Calu3 (cell line): ENCODE measurements at places on chromosomes 11 and 22.

DNA sequence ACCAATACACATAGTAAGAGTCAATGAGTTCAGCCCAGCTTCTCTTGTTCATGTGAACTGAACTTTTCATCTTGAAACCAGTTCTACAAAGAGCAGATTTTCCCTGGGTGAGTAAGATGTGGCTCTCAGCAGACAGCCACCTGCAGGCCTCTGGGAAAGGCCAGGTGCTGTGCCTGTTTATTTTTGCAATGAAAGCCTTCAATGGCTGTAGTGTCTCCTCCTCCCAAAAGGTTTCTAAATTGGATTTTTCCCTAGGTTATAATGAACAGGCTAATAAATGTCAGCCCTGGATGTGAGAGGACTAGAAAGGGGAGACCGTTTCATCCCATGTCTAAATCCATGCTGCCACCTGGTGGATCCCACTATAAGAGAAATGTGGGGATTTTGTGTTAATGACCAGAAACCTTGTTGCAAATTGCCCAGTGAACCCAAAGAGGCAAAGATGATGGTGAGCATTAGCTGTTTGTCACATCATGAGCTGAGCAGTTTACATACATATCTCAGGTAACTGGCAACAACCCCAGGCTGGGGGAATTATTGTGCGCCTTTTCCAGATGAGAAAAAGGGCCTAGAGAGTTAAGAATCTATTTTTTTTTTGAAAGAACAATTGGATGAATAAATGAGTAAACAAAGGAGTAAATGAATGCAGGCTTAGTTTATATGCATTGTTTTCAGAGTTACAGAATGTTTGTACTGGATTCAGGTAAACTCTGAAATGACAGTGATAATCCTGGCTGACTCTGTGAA, 12.7 kb downstream of the C11orf91 start:
- peak; percentile 75 for DNase-seq

DNA sequence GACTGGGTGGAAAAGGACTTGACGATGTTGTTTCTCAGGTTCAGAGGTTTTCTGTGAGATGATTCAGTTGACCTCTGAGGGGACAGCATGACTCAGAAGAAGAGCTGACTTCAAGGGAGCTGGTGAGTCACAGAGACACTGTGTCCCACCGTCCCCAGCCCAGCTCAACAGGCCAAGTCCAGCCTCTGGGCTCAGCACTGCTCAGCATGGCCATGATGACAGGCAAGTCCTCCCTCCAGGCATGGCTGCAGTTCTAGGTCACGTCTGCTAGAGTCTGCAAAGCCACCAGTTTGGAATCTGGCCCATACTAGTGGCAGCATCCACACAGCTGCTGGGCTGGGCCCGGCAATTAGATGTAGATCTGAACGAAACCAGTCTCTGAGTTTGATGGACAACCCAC, 12.9 kb downstream of the TRIM29 start:
- DNase-seq, result no peak

GRCh38 chr11:1647901-1648652, 18.5 kb downstream of the KRTAP5-5 start:
- no peak for DNase-seq

- no peak for DNase-seq
Measured at GRCh38 chr11:134372536-134372935, 39.5 kb downstream of the B3GAT1 start.

GRCh38 chr11:13963949-13964770, 1.6 kb downstream of the SPON1 start:
- DNase-seq, result peak; percentile 14

DNA sequence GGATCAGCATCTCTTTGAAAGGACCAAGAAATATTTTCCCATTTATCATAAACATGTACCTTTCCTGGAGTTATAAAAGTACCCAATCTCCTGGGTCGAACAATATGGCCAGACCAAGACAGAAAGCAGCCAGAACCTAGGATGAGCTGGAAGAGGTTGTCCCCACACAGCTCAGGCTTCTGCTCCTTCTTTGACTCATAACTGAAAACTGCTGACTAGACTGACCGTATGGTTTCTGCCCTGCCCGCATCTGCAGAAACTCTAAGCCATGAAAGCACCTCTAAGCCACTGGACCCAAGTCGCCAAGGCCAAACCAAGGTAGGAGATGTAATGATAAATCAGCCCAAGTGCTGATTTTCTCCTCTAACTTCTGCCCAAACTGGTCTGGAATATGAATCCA, 129.8 kb downstream of the OPCML start:
- DNase-seq, result no peak

DNA sequence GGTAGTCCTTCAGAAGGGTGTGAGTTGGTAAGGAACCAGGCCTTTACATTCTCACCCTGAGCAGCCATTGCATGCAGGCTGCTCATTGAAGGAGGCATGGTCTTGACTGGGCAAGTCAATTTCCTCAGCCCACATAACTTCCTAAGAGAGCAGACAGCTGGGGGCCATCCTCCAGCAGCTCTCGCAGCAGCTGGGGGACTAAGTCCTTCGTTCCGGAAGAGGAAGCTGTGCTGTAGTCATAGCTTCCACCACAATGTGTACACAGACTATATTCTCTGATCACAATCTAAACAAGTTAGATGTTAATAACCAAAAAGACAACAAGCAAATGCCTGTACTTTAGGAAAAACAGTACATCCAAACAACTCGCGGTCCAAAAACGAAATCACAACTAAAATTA, 30.1 kb upstream of the MPPED1 start:
- no peak for DNase-seq

DNA sequence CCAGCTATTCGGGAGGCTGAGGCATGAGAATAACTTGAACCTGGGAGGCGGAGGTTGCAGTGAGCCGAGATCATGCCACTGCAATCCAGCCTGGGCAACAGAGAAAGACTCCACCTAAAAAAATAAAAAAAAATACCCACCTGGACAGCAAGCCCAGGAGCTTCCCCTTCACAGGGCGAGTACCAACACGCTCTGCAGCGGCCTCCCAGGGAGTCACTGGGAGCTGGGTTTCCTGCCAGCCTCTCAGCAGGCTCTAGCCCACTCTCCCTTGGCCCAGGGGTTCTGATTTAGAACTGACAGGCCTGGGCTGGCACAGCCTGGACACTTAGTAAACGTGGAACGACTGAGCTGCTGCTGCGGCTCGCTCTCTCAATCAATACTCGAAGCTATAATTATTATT, 2.0 kb upstream of the CABP7 start:
- DNase-seq, result no peak

GRCh38 chr11:86896441-86896841, 58.8 kb downstream of the FZD4 start:
- DNase-seq, result no peak

DNA sequence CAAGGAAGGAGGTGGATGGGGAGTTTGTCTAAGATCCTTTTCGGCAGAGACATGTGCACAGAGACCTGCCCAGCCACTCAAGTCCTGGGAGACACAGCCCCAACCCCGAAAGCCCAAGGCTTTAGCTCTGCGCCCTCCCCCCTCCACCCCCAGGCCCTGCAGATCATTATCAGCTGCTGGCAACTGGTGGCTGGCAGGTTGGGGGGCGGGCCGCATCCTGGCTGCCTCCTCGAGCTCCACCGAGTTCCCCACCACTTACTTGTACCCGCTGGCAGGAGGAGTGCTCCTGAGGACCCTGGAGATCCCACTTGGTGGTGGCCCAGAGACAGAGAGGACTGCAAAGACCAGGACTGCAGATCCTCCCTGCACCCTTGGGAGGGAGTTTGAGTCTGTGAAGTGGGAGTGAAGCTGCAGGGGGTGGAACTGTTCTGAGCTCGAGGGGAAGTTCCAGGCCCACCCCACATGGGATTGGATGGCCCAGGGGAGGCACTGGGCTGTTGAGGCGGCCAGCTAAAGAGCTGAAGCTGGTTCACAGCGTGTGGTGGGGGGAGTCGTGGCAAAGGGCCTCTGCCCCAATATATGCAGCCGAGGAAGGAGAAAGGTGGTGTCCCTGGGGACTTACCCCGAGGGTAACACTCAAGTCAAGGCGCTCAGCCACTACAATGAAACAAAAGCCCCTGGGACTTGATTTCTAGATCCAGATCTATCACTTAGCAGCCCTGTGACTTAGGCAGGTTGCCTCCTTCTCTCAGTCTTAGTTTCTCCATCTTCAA, 19.9 kb upstream of the CCDC86 start:
- no peak for DNase-seq

GRCh38 chr11:114785820-114786219, 107.5 kb downstream of the NXPE2 start:
- DNase-seq, result no peak

DNA sequence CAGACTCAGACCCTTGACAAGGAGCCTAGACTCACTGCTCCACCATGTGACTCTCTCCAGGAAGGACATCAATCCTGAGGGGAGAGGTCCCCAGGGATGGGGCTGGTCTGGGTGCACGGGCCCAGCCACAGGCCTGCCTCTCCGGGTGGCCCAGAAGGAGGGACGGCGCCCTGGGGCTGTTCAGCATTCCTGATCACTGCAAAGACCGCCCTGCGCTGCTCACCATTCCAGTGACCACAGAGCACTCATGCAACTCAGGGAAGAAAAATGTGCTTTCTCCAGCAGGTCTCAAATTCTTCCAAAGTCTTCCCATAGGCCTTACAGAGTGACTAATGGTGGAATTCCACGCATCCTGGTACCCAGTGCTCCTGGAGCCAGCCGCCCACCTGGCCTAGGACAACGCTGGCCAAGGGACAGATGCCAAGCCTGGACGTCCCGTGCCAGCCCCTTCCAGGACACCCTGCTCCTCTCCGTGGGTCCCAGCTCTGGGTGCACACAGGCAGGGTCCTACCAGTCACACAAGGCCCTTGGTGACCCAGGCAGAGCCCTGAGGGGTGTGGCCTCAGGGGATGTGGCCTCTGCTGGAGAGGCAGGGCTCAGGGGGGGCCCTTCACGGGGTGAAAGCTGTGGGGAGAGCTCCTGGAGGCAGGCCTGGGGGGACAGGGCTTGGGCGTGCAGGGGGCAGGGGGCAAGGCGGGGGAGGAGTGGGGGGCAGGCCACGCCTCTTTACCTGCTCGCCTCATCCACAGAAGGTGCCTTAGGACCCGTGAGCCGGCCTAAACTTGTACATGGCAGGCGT, 178.8 kb downstream of the IGLL1 start:
- no peak for DNase-seq

DNA sequence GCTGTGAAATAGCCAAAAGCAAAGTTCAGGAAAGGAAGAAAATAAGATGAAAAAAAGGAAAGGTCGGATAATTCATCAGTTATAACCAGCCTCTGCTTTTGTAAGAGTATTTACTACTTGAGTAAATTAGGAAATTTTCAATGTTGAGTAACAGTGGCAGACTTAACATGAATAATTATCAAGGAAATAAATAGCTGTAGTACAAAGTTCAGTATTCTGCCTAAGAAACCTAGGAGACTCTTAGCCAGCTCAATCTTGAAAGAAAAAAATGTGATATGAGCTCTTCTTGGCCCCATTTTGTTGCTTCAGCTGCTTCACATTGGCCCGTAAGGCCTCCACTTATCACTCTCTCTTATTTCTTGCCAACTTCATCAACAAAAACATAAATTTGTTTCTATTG, 17.0 kb upstream of the DNAJB7 start:
- DNase-seq, result no peak

DNA sequence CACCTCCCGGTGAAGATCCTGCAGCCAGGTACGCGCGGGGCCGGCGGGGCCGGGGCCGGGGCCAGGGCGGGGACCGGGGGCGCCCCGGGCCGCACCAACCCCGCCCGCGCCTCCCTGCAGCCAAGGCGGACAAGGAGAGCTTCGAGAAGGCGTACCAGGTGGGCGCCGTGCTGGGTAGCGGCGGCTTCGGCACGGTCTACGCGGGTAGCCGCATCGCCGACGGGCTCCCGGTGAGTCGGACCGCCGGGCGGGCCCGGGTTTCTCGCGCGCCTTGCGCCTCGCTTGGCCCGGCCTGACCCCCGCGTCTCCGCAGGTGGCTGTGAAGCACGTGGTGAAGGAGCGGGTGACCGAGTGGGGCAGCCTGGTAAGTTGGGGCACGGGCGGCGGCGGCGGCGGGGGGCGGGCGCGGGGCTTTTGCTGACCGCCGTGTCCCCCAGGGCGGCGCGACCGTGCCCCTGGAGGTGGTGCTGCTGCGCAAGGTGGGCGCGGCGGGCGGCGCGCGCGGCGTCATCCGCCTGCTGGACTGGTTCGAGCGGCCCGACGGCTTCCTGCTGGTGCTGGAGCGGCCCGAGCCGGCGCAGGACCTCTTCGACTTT, 531 bp downstream of the PIM3 start:
- peak; percentile 50 for DNase-seq

DNA sequence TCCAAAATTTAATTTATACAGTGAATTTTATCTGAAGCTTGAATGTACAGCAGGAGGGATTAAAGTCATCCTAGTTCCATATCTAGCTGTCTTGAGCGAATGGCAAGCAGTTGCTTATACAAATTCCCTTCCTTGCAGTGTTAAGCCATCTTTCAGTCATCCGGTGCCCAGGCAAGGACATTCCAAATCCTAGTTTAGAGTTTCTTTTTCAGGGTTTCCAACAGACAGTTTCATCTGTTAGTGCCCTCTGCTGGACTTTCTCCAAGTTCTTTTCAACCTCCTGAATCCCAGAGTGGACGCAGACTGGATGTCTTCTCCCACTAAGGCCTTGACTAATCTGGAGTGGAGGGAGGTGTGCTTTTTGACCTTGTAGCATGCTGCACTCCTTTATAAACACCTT, 45.4 kb downstream of the GRAMD1B start:
- DNase-seq, result no peak

GRCh38 chr11:108131993-108132392, 10.6 kb downstream of the ACAT1 start:
- DNase-seq, result no peak

GRCh38 chr11:111633756-111634362, 31.6 kb downstream of the SIK2 start:
- DNase-seq, result no peak

GRCh38 chr11:36306888-36307287, 10.8 kb downstream of the PRR5L start:
- no peak for DNase-seq

- no peak for DNase-seq
Measured at GRCh38 chr11:73921180-73921579, 29.6 kb upstream of the DNAJB13 start.
